ENCODE measurements at places on chromosomes 5 and 9.
A peak's percentile ranks its signal among the peaks of the same experiment; 100 is the strongest.

GRCh38 chr5:175829813-175830585 lies 41.4 kb upstream of the CPLX2 start:
- no peak for DNase-seq

DNA sequence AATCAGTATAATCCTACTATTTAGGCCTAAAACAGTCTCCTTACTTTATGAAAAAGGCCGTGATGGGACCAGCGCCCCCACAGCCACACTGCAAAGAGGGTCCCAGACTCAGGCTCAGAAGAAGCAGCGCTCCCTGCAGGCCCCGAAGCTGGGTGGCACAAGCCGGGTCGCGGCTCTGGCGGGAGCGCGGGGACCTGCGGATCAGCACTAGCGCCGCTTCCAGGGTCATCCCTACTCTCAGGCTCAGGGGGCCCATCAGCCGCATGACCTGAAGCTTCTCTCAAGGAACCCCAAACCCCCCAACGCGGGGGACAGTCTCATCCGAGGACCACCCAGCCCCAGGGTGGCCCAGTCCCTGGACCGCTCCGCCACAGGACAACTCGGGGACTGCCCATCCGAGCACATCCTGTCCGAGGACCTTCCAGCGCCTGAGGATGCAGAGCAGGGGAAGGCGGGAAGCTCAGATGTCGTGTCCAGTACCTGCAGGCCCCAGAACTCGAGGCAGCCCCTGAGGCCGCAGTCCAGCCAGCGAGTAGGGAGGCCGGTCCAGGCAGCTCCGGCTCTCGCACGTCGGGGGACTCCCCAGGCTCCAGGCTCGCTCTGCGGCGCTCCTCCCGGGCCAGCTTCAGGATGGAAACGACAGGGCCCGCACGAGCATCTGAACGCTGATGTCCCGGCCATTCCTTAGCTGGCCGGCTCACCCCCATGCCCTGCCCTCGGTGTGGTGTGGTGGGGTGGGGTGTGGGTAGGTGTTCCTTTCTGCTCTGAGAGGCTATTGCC lies 32.4 kb upstream of the CDK20 start:
- no peak for DNase-seq

DNA sequence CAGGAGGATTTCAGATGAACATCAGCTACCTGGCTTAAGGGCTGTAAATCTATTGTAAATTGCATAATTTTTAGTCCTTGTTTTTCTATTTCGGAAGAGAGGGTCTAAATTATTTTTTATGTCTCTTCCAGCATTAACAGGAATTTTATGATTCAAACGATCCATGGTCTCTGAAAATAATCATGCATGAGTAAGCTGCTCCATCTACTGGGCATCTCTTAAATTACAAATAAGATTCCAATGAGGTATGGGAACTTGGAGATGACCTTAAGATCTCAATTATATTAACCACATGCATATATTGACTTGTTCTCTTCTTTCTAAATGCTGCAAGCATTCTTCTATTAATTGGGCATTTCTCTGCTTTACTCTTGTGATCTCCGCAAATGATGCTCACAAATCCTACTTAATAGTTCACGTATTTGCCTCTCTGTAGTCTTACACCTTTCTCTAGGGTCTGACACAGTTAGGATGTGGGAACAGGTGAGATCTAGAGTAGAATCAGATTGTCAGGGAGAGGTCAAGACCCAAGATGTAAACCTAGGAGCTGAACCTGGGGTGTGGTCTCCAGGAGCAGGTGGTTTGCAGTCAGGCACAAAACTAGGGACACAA lies 86.9 kb downstream of the NUDT12 start:
- DNase-seq, result no peak

DNA sequence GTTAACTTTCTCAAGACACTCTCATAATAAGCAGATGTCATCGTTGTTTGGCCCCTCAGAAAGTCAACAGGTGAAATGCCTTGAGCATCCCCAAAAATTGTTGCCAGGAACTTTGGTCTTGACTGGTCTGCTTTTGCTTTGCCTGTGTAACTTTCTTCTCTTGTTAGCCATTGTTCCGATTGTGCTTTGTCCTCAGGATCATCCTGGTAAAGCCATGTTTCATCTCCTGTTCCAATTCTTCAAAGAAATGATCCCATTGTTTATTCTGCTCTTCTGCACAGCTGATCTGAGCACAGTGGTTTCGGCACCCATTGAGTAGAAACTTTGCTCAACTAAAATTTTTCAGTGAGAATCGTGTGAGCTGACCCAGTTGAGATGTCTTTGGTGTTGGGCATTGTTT lies 8.1 kb upstream of the ZBED3 start:
- no peak for DNase-seq

- no peak for DNase-seq
Measured at GRCh38 chr9:26321935-26322334, 570.7 kb downstream of the CAAP1 start.

DNA sequence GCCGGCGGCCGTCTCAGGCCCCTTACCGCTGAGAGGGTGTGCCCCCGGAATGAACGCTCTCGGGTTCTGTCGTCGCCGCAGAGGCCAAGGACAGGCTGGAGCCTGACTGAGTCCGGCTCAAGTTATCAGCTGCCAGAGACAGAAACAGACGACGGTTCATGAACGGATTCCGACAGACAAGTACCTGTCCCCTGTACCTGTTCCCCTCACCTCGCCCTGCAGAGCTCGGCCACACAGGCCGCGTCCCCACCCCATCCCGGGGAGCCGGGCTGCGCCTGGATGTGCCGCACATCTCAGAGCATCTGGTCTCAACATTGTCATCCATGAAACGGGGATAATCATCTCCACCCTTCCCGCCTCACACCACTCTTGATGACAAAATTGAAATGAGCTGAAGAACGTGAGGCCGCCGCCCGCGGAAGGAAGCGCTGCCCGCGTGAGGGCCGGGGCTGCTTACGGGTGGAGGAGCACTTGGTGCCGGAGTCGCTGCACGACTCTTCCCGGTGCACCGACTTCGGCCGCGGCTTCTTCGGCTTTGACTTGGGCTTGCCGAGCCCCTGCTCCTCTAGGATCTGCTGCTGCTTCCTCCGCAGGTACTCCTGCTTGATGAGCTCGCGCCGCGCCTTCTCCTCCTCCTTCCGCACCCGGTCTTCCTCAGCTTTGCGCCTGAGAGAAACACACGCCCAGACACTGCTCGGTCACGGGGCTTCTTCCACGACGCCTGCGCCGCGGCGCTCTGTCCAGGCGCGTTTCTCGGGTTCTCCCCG lies 89.2 kb downstream of the CAMSAP1 start:
- DNase-seq, result no peak

- no peak for DNase-seq
Measured at GRCh38 chr5:107458322-107458721, 212.4 kb downstream of the EFNA5 start.

- no peak for DNase-seq
Measured at GRCh38 chr9:82513976-82514735, 525.6 kb downstream of the SPATA31D1 start.

DNA sequence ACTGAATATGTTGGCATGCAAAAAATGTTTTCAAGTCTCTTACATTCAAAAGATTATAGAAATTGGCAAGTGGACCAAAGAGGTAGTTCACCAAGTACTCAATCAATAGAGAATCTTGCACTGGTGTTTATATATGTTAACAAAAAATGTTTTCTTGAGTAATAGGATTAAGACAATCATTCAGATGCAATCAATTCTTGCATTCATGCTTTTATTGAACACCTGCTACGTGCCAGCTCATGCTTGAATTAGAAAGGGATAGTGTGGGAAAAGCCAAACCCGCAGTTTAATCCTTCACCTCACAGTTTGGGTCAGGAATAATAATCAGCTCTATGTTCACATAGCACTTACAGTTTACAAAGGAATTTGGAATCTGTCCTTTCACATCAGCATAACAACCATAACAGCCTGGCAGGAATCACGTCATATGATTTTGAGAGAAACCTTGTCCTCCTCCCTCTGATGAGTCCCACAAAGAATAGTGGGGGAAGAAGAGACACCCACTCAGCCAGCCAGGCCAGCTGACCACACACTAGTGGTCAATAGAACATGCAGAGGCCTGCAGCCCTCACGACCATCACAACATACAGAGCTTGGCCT lies 36.8 kb upstream of the FRRS1L start:
- no peak for DNase-seq

GRCh38 chr5:167665841-167666375 lies 625.5 kb upstream of the WWC1 start:
- DNase-seq, result no peak

DNA sequence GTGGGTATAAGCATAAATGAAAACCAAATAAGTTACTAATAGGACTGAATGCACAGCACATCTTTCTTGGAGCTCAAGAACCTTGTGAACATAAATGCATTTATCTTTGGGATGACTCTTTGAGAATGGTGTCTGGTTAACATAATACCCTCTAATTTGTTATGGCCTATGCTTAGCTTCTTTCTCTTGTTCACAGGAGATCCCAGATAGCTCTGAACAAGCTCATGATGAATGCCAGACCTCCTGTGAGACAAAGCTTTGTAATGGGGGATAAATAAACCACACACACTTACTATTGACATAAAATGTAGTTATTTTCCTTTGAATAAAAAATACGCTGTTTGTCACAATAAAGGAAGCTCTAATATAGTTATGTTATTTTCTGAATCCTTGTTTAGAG lies 111.5 kb downstream of the PSAT1 start:
- DNase-seq, result no peak

DNA sequence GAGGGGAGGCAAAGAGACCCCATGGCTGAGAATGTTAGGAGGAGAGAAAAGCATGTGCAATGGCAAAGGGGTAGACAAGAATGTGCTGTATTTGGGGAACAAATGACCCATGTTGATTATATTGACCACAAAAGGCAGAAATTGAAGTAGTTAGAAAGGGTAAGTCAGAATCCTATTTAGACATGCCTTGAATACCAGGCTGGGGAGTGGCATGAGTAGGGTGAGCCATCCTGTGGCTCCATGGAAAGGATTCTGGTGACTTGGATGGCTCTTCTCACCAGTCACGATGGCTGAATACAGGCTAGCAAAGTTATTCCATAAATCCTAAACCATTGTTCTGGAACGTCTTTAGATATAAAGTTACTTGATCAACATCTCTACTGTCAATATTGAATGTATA lies 73.4 kb upstream of the MEF2C start:
- no peak for DNase-seq

DNA sequence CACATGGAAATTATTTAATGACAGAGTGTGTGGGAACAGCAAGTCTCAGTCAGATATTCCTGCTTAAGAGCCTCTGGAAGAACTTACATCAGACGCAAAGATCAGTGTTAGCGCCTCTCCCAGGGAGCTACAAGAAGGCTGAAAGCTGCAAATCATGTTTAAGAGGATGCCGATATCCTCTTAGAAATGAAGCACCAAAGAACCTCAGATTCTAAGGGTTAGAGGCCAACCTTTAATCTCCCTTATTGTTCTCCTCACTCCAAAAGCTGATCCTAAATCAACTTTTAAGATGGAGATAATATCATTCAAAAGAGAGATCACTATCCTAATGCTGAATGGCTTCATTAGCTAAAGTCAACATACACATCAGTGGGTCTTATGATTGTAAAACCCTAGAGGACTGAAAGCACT lies 160.6 kb downstream of the NFIB start:
- no peak for DNase-seq

DNA sequence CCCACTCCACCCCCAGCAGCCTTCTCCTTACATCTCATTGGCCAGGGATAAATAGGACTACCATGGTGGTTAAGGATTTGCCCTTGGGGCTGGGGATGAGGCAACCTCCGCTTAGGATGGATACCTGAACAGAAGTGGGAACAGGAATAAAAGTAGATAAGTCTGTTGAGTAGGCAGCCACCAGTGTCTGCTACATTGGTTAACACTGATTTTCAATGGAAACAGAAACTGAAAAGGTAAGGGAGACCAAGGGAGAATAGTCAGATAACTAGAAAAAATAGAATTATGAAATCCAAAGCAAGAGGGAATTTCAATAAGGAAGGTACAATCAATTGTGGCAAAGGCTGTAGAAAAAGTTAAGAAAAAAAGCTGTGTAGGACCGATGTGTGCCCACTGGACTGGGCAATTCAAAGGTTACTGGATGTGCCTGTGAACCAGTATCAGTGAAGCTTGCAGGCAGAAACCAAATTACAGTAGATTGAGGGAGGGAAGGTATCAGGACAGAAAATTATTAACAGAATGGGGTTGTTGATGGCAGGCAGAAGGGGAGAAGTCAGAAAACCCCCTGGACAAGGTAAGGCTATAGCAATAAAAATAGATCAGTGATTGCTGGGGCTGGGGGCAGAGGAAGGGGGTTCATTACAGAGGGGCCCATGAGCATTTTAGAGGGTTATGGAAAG lies 48.7 kb downstream of the DNAJC21 start:
- DNase-seq, result no peak

GRCh38 chr5:90096415-90097081 lies 313.0 kb downstream of the CETN3 start:
- DNase-seq, result no peak

GRCh38 chr9:96219026-96219899 lies 82.7 kb downstream of the HSD17B3 start:
- DNase-seq, result peak; percentile 60

DNA sequence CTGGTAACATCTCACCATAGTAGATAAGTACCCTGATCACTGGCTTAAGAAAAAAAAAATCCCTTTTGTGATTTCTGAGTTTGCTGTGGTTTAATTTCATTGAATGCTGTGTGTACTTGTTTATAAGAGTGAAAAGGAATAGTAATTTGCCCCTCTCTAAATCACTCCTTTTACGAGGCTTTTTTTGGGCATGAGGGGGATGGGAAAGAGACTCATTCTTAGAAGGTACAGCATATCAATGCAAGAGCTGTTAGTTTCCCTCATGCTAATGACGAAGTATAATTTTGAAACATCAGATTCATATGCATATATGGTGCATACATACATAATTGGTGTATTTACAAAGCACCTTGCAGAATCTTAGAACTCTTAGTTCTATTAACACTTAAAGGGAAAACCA lies 2.4 kb upstream of the SLC44A1 start:
- DNase-seq, result no peak
